ENCODE measurements at places on chromosomes 12 and 14. TPM values are rescaled to one million over a fixed set of nuclear protein-coding genes. Genes with fewer than 3 reads are reported as not detected.

The TMEM120B gene
- polyA plus RNA-seq, result 17.0 TPM

GRCh38 chr14:95601650-95602049 is 66.8 kb downstream of the GLRX5 start:
- no peak for DNase-seq

The REP15 gene
- 1.5 TPM for polyA plus RNA-seq

- DNase-seq, result no peak
These were observed 51.9 kb downstream of the CPSF2 start for GRCh38 chr14:92173668-92174067.

DNA sequence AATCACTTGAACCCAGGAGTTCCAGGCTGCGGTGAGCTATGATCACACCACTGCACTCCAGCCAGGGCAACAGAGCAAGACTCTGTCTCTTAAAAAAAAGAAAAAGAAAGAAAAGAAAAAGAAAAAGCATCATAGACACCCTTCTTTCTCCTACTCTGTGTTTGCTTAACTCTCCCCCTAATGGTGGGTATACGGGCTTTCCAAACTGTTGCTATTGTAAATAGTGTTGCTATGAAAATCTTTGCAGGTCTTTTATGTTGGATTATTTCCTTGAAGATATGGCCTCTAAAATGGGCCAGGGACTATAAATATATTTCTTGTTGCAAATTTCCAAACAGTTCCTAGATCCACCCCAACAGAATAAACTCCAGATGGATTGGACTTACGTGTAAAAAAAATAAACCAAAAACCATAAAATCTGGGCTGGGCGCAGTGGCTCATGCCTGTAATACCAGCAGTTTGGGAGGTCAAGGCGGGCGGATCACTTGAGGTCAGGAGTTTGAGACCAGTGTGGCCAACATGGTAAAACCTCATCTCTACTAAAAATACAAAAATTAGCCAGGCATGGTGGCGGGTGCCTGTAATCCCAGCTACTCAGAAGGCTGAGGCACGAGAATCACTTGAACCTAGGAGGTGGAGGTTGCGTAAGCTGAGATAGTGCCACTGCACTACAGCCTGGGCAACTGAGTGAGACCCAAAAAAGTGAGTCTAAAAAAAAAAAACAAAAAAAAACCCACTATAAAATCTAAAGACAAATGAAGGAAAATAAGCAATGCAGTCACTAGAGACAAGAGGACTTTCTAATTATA is 25.9 kb downstream of the NFKBIA start:
- DNase-seq, result no peak

DNA sequence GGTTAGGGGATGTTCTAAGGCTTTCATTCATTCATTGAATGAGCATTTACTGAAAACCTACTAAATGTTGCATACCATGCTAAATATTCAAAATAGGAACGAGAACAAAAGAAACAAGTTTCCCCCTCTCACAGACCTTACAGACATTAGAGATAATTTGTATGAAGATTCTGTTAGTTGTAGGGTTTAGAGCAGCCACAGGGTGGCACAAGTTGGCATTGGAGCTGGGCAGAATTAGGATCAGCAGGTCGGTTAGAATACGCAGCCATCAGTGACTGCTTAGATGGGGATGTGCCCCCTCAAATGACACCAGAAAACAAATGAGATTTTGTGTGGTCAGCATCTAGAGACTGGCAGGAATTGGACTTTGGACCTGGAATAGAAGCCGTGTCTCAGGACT is 166.3 kb upstream of the DAAM1 start:
- DNase-seq, result no peak

DNA sequence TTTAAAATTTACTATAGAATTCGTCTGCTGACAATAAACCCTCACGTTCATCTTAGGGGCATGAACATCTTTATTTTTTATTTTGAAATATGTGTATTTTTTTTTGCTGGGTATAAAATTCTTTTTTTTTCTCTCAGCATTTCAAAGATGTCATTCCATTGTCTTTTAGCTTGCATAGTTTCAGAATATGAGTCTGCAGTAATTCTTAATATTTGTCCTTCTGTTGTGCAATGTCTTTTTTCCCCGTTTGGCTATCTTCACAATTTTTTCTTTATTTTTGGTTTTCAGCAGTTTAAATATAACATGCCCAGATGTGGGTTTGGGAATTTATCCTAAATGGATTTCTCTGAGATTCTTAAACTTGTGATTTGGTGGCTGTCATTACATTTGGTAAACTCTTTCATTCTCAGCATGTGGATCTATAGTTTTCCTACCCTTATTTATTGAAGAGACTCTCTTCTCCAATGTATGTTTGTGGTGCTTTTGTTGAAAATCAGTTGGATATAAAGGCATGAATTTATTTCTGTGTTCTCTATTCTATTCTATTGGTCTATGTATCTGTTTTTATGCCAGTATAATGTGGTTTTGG is 37.8 kb upstream of the PLBD1 start:
- no peak for DNase-seq

- DNase-seq, result no peak
These were observed 65.8 kb downstream of the RESF1 start for GRCh38 chr12:32024884-32025592.

- peak; percentile 65 for DNase-seq
These were observed at the start of gene ST8SIA1 for GRCh38 chr12:22334410-22335100. Gene ST8SIA1, minus strand, starts transcription at chr12:22334707. Its CDS starts 475 bp downstream, at chr12:22334232.

The TCP11L2 gene
- polyA plus RNA-seq, result 15.6 TPM

The ERP27 gene
- polyA plus RNA-seq, result not detected

- no peak for DNase-seq
These were observed 91.9 kb downstream of the KIF26A start for GRCh38 chr14:104230119-104230815.

DNA sequence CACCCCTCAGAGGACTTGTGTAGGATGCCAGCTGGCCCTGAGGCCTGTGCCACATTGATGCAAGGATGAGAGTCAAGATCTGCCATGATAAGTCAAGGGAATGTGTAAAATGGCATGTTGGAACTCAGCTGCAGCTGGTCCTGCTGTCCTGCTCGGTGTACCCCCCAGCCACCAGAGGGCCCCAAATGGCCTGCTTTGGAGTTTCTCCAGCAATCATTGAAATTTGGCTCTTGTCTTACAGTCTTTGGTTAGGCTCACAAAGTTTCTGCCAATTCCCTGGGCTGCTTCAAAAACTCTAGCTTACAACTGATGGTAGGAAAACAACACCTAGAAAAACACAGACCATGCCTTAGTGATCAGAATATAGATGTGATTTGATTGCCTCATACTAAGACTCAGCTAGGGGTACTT is 76.8 kb downstream of the HSD17B6 start:
- peak; percentile 21 for DNase-seq

DNA sequence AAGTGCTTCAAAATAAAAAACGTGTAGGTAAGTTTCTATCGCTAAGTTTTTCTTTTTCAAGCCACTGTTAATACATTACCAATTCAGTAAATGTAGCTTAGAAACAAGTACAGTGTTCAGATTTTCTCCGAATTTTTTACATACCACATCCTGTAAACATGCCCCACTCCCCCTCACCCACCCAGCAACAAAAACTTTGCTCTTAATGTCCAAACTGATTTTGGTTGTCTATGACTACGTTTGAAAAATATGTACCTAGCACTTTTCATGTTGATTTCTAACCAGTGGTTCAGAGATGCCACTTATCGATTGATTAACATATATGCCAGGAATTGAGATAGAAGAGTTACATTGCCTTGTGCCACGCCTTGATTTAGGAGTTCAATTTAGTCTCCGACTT is 663 bp upstream of the LIN7A start:
- no peak for DNase-seq

The PRPF40B gene
- 13.4 TPM for polyA plus RNA-seq

DNA sequence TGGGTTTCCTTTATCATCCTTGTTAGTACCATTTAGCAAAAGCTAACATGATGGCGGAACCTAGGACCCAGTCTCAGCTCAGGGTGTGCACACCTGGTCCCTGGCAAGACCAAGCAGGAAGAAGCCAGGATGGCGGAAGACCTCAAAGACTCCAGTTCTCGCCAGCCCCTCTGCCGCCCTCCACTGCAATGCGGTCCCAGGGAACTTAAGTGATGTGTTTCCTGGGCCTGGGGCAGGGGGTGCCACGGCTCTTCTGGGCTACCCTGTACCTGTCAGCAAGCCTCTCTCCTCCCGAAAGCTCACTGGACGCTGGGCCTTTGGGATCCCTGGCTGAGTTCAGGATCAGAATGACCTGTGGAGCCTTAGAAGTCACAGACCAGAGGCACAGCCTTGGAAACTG is 71.3 kb downstream of the FBXL14 start:
- DNase-seq, result no peak

The PLA2G1B gene
- polyA plus RNA-seq, result not detected

GRCh38 chr14:31968956-31969698 is 108.0 kb upstream of the ARHGAP5 start:
- no peak for DNase-seq

The GPR137C gene
- polyA plus RNA-seq, result 4.7 TPM

The CCDC197 gene
- polyA plus RNA-seq, result not detected

The WBP11 gene
- 75.9 TPM for polyA plus RNA-seq

DNA sequence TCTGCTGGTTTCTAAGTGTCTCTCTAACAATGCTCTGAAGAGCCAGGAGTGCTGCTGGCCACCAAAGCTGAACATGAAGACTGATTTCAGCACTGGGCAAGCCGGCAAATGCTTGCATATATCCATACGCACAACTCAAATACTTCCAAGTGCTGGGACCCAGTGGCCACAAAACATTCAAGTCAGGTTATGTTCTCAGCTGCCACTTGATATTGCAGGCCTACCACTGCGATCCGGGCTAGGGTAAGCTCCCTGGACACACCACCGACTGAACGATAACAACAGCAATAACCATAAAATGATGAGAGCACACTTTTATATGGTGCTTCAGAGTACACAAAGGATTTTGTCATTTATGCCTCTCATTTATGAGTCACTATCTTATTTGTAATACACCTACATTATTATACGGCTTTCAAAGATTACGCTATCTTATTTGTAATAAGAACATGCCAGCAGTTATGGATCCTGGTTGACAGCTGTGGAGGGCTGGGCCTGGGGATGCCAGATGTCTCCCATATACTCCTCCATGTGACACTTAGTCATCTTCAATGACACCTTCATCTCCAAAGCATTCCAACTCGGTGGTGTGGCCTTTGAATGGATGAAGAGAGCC is 35.5 kb downstream of the CRACR2A start:
- DNase-seq, result no peak

- no peak for DNase-seq
These were observed 1.7 kb upstream of the NUAK1 start for GRCh38 chr12:106140223-106140986.

The SLC25A29 gene
- polyA plus RNA-seq, result 44.8 TPM

- no peak for DNase-seq
These were observed 11.3 kb upstream of the EML5 start for GRCh38 chr14:88804035-88804434.

The TTC9 gene
- polyA plus RNA-seq, result not detected

The SCYL2 gene
- polyA plus RNA-seq, result 34.1 TPM

DNA sequence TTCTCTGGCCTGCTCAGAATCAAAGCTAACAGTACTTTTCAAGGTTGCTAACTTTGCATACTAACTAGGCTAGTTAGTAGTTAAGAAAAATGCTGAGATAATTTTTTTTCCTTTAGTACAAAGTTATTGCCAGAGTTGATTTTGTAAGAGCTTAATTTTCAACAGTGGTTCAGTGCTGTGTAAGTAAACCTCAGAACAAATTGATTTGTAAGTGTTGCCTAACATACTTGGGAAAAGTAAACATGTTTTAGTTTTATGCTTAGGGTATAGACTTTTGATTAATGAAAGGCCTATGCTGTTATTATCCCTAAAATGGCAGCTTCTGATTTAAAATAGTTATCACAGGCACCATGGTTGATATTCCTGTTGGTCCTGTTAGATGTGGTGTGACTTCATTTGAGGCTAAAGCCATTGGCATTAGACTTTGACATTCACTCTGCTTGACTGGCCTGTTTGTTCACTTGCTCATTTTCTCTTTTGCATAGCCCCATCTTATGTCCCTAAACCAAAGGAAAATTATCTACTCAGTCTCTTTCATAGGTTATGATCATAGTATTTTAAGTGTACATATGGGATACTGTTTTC is 5.2 kb downstream of the CMAS start:
- DNase-seq, result no peak

- no peak for DNase-seq
These were observed 15.1 kb downstream of the DDX51 start for GRCh38 chr12:132129007-132129406.

DNA sequence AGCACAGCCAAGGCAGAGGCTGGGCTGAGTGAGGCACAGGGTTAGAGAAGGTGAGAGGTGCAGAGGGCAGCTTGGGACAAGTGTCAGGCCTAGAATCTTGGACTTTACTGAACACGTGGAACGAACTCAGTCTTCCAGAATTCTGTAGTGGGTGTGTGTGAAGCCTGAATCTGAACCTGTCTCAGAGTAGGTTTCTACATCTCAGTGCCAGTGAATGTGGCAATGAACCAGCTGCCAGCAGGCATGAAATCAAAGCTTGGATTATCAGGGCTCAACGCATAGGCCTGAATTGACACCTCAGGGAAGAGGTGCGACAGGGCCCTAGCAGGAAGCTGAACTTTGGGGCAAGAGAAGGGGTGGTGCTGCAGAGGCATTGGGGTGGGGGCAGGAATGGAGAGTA is 104.6 kb downstream of the SAMD4A start:
- DNase-seq, result no peak

- no peak for DNase-seq
These were observed 64.3 kb downstream of the ANO6 start for GRCh38 chr12:45279931-45280830.

DNA sequence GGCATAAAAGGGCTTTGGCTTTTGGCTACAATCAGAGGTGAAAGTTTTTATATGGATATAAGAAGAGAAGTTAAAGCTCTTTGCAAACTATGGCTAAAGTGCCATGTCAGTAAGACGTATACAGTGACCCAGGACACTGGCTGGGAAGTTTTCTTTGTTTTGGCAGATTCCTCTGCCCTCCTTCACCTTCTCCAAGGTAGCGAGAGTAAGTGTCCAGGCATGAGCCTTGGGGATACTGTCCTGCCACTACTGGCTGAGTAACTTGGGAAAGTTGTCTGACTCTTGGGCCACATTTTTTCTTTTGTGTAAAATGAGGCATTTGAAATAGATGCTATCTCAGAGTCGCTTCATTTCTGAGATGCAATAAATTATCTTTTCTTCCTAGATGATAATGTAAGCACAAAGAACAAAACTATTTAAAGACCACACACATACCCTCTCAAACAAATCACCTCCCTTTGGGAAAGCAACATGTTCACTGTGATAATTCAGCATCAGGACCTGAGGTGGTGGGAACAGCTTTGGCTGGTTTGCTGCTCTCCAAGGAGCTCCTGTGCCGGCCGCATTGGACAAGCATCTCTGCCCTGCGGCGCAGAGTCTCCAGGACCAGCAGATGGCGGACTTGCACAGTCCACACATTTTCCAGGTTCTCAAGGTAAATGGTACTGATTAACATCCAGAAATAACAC is 106.3 kb downstream of the PTCSC3 start:
- DNase-seq, result peak; percentile 8

The LRRIQ1 gene
- polyA plus RNA-seq, result 1.2 TPM

The DPF3 gene
- polyA plus RNA-seq, result 2.3 TPM

Measured in muscle of arm (tissue), 14 donors.